CD4-positive, alpha-beta T cell treated with Interferon alpha-2 for 1 hour (primary cell): ENCODE measurements at places on chromosomes 12 and 14.

- DNase-seq, result no peak
Observed at GRCh38 chr12:114691763-114692185, 7.8 kb upstream of the TBX3 start.

- DNase-seq, result no peak
Observed at GRCh38 chr14:80930095-80930494, 11.4 kb downstream of the CEP128 start.

DNA sequence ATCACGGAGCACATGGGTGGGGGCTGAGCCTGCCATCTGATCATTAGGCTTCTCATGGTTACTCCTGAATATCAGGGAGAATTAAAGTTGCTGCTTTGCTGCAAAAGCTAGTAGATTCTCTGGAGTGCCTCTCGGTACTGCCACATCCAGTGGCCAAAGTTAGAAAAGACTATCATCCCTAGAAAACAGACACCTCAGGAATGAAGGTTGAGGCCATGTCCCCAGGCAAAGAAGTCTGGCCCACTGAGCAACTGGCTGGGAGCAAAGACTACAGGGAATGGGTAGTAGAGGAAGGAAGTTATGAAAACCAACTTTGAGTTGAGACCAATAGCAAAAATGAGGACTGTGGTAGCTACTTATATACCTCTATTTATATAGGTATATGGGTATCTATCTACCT is 258.7 kb downstream of the EFCAB11 start:
- no peak for DNase-seq

DNA sequence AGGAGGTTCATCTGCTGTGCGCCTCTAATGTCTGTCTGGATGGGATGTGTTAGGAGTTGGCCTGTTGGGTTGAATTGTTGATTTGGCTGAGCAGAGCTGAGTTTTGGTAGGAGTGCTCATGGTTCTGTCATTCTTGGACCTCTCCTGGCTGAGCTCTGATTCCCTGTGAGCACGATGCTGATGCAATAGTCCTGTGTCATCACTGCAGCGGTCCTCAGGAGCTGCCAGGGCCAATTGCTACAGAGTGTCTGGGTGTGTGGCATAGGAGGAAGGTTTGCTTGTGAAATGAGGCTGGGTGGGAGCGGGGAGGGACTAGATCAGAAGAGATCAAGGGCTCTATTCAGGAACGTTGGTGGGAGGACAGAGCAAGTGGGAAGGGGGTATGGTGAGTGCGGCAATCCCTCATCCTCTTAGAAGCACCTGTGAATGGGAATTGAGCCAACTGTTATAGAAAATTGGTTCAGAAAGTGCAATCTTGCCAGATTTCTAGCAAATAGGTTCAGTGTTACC is 21.2 kb downstream of the PEX5 start:
- no peak for DNase-seq

- no peak for DNase-seq
Observed at GRCh38 chr12:114404926-114405518, 922 bp downstream of the TBX5 start.

- no peak for DNase-seq
Observed at GRCh38 chr12:105067511-105068031, 16.7 kb downstream of the ALDH1L2 start.

- peak; percentile 25 for DNase-seq
Observed at GRCh38 chr12:10128687-10129086, 1.3 kb downstream of the CLEC7A start.

- DNase-seq, result no peak
Observed at GRCh38 chr12:21774358-21775132, at the start of gene KCNJ8. Gene KCNJ8 (minus strand): TSS chr12:21774706. CDS start chr12:21773616, 1,090 bp downstream.

- peak; percentile 5 for DNase-seq
Observed at GRCh38 chr12:19190292-19191031, 60.9 kb downstream of the PLEKHA5 start.

GRCh38 chr14:85418721-85419120 is 111.2 kb upstream of the FLRT2 start:
- no peak for DNase-seq

- no peak for DNase-seq
Observed at GRCh38 chr12:66916189-66916588, 237.3 kb upstream of the GRIP1 start.

DNA sequence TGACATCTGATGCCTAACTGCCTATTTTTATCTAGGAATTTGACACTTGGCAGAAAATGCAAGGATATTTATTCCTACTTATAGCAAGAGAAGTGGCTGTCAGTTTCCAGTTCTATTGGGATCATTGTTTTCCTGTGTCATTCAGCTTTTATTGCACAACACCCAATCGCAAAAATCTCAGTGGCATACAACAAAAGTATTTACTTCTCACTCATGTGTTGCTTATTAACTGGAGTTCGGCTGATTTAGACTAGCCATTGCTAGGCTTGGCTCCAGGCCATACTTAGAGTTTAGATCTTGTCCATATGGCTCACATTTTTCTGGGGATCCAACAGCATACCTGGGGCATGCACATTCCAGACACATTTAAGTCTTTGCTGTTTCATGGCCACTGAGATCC is 218.6 kb upstream of the SYT1 start:
- no peak for DNase-seq

DNA sequence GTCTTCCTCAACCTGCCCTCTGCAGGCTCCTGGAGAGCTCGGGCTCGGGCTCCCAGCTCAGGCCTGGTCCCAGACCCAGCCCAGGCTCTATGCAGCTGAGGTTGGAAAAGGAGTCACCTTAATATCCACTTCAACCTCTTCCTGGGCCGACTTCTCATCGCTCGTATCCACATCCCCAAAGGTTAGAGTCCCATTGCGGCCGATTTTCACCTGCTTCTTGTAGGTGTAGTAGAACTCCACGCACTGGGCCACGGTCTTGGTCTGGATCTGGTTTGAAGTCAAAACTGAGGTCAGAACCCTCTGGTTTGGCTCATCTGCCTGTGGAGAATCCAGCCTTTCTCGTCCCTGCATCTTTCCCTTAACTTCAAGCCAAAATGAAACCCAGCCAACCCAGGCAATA is 8.4 kb upstream of the PNMA1 start:
- no peak for DNase-seq

DNA sequence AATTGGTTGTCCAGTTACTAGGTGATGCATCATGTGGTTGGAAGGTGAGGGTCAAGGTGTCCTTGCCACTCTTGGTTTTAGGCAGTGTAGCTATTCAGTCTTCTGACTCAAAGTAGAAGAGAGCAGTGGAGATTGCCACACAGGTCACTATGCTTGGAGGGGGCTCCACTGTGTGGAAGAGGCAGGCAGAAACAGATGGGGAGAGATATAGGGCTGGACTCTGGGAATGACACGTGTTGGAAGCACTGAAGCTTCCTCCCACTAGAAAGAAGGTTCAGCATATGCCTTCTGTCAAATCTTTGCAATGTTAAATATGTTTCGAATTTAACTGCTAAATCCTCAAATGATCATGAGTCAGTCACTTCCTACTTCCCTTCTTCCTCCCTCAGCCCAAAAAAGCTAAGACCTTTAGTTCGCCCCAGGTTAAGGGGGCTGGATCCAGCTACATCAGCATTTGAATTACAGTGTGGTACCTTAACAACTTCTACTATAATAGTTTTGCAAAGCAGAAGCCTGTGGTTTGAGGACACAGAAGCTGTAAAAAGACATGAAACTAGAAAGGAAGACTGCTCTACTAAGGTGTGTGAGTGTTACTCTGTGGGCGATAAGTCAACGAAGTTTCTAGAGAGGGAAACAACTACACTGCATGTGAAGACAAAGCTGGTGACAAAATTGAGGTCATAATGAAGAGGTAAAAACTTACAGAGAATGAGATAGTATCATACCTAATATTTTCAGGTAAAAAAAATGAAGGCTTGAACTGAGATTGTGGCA is 228.0 kb downstream of the NELL2 start:
- no peak for DNase-seq

DNA sequence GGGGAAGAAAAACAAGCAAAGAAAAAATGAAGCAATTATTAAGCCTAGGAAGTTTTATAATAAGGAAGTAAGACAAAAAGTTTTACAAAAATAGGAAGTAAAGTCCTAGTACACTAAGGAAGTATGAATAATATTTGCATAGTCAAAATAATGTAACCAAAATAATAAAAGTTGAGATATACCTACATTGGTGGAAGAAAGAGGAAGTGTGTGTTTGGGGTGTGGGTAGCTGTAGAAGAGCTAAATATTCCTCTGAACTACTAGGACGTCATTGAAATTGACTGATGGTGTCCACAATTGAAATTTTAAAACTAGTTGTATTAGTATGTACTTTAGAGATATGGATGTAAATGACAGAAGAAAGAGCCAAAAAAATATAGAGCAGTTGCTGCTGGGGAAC is 228.4 kb upstream of the OTX2 start:
- DNase-seq, result no peak

GRCh38 chr14:75515629-75515996 is 6.7 kb upstream of the BATF start:
- peak; percentile 23 for DNase-seq

- DNase-seq, result no peak
Observed at GRCh38 chr12:68350753-68351152, 18.6 kb upstream of the MDM1 start.

DNA sequence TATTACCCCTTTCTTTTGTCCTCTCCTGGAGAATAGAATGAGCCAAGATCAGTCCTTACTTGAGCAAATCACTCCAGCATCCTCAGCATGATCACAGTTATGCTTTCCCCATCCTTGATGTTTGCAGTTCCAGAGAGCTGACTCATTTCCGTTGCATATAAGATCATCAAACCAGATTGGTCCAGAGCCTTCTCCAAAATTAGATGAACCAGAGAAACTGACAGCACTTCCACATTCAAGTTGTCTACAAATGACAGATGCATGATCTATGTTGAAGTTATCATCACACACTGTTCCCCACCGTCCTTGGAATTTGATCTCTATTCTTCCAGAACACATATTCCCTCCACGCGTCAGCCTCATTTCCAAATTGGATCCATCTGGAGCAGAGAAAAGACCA is 4.8 kb downstream of the CD163 start:
- DNase-seq, result peak; percentile 3

- DNase-seq, result no peak
Observed at GRCh38 chr12:42582050-42582449, 7.5 kb downstream of the PRICKLE1 start.

DNA sequence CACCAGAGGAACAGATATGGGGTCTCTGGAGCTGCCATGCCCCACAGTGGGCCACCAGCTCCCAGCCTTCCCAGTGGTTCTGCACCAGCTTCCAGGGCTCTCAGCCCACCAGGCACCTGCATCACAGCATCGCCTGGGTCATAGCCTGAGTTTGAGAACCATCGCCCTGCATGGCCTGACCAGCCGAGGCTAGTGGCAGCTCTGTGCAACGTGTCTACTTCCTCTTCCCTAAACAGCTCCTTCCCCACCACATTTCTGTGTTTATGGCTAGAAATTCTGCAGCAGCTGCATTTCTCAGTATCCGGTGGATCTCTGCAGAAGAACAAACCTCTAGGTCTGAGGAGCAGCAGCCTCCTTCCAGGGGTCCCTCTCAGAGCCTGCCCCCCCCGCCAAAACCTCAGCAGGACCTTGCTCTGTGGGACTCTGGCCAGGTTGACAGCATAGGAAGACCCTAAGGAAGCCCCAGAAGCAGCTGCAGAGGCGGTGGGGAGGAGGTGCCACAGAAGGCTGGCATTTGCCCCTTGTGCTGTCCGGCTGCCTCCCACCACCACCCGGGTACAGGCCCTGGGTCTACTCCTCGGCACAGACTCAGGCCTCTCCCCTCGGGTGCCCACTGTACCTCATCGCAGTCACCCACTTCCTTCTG is 47.7 kb downstream of the PSMA6 start:
- DNase-seq, result peak; percentile 6

- no peak for DNase-seq
Observed at GRCh38 chr14:59583755-59584154, 7.1 kb upstream of the CCDC175 start.

- DNase-seq, result no peak
Observed at GRCh38 chr12:5796171-5796958, 148.7 kb downstream of the ANO2 start.

- no peak for DNase-seq
Observed at GRCh38 chr12:109458771-109459208, 18.3 kb downstream of the KCTD10 start.

DNA sequence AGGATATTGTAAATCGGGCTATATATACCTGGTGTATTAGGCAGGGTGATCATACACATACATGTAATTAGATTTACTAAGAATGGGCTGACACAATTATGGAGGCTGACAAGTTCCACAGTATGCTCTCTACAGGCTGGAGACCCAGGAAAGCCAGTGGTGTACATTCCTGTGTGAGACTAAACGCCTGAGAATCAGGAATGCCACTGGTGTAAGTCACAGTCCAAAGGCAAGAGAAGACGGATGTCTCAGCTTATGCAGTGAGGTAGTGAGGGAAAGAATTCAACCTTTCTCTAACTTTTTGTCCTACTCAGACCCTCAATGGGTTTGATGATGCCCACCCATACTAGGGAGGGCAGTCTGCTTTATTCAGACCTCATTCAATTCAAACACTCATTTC is 57.1 kb downstream of the METTL25 start:
- no peak for DNase-seq

DNA sequence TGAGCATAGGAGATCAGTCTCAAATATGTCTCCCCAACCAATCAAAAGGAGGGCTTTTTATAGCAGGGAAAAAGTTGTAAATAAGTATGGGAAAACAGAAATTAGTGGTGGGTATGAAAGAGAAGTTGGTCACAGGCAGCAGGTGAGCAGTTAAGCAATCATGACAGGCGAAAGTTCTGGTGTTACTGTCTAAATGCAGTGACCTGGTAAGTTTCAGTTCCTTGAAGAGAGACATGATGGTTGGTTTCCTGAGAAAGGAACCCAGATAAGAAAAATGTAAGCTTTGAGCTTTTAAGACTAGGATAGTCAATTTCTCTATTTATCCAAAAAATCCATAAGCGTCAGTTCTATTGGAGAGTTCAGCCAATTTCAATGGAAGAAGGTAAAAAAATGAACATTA is 466.2 kb upstream of the FLRT2 start:
- DNase-seq, result no peak

DNA sequence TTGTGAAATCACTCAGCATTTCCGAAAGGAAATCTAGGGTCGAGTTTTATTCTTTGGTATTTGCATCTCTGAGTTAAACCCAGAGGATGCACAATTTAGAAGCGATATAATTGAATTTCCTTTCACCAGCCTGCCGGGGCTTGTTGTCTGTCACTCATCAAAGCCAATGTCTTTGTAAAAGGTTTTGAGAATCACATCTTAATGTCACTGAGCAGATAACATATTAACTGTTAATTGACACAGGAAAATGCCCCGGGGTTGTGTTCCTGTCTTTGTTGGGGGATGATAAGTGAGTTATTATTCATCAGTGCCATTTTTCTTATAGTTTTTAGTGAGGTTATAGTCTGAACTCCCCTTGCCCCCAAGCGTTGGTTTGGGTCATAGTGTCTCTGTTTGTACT is 73.4 kb downstream of the DUSP6 start:
- DNase-seq, result no peak
